ENCODE measurements at places on chromosomes 3 and 15.

- no peak for DNase-seq
These were observed 424.1 kb downstream of the RSL24D1 start for GRCh38 chr15:54772663-54773062.

DNA sequence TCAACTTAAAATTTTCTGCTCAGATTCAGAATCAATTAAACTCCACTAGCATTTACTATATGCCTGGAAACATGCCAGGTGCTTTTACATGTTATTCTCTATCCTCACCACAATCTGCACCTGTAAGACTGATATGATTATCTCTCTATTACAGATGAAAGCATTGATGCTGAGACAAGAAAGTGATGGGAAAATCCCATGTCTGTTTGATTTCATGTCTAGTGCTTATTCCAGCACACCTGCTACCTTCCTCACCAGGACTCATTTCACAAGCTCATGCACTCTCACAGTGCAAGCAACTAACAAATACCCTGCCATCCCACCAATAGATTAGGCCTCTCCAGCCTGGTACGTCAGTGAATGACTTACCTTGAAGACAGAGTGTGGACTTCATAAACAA is 25.0 kb upstream of the BCL6 start:
- no peak for DNase-seq

GRCh38 chr3:194161131-194162045 is 25.4 kb downstream of the HES1 start:
- DNase-seq = no peak

- no peak for DNase-seq
These were observed 549 bp downstream of the C3orf18 start for GRCh38 chr3:50567011-50567385.

- no peak for DNase-seq
These were observed 63.6 kb downstream of the PCSK6 start for GRCh38 chr15:101425787-101426365.

Measured in stimulated activated naive CD8-positive, alpha-beta T cell treated with anti-CD3 and anti-CD28 coated beads, Interleukin-15, Interleukin-2, amounts not matched to agents 100 U/mL and 50 U/mL, for 24 hours (primary cell).